Osteoblast (primary cell): ENCODE measurements at places on chromosomes 6 and 20. TPM values are rescaled to one million over a fixed set of nuclear protein-coding genes. Genes with fewer than 3 reads are reported as not detected.

The EYS gene
- under 0.01 TPM in 2 replicates for total RNA-seq

The SMLR1 gene
- total RNA-seq, result not detected in 2 replicates

The MAS1 gene
- under 0.01 TPM in 1 of 2 replicates, not detected in the other for total RNA-seq

The RSPO4 gene
- not detected in 2 replicates for total RNA-seq

The CCN5 gene
- 520 and 687 TPM in 2 replicates for total RNA-seq

The SKIC2 gene
- 42.0 and 46.0 TPM in 2 replicates for total RNA-seq

The SLC26A8 gene
- under 0.01 TPM in 1 of 2 replicates, not detected in the other for total RNA-seq
